ENCODE measurements at places on chromosomes 13 and 19. TPM values are rescaled to one million over a fixed set of nuclear protein-coding genes. Genes with fewer than 3 reads are reported as not detected.

GRCh38 chr13:49806126-49806536 is 13.6 kb upstream of the KPNA3 start:
- no peak for DNase-seq

The TEX26 gene
- total RNA-seq, result 0.31 TPM

DNA sequence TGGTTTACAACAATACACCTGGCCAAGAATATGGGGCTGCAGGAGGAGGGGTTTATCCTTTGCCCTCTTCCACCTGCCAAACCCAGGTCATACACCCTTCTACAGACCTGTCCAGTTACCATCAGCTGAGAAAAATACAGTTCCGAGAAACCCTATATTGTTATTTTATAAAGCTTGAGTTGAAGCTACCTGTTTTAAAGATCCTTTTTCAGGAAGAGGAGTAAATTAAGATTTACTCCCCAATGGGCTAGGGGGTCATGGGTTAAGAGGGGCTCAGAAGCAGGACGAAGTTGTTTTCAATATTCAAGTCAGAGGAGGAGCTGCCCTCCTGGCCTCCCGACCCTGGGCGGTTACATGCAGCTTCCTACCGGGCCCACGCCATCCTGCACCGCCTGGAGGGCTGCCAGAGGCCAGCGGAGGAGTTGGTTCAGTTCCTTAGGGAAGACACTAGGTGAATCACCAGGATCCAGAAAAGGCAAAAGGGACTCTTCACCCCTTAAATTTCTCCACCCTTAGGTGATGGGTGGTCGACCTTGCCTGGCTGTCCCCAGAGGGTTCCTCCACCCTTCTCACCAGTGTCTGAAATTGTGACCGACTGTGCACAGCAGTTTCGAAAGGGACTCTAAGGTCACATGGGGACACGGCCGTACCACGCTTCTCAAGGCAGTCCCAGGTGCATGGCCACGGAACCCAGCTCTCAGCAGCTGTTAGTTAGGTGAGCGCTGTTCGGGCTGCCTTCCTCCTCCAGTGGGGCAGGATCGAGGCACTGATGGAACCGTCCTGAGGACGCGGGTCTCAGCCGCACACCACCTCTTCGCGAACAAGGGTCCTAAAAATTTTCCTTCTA is 1.2 kb downstream of the GJB2 start:
- DNase-seq, result no peak

The SULT2A1 gene
- not detected for total RNA-seq

The CCNE1 gene
- 4.1 TPM for total RNA-seq
